ENCODE measurements at places on chromosomes 4 and X. TPM values are rescaled to one million over a fixed set of nuclear protein-coding genes. Genes with fewer than 3 reads are reported as not detected.

GRCh38 chr4:129561886-129562671 lies 466.1 kb downstream of the C4orf33 start:
- no peak for DNase-seq

DNA sequence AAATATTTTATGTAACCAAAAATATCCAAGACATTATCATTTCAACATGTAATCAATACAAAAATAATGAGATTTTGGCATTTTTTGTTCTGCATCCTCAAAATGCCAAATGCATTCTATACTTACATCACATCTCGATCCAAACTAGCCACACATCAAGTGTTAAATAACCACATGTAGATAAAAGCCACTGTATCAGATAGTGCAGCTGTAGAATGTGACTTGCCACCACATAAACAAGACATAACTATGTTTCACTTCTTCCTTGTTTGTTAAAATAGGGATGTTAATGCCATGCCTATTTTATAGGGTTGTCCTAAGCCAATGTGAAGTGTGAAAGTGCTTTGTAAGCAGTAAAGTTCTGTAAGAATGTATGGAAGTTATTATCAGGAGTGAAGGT lies 20.9 kb downstream of the INTS6L start:
- no peak for DNase-seq

DNA sequence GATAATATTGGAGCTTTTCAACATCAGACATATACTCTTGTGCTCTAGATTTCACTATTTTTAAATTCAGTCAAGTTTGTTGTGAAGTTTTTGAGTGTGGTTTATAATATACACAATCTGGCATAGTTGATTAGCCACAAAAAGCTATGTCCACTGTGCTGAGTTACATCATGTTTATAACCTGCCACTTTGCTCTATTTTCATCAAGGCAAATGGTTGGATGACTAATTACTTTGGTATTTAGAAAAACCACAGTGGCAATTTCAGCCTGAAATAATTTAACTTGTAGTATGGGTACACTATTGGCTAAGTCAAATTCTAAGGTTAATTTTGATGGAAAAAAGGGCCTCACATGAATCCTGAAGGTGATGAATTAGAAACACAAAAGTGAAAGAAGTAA lies 262.6 kb downstream of the C4orf33 start:
- no peak for DNase-seq

- no peak for DNase-seq
These were observed 23.3 kb upstream of the EOLA2 start for GRCh38 chrX:149961572-149961971.

DNA sequence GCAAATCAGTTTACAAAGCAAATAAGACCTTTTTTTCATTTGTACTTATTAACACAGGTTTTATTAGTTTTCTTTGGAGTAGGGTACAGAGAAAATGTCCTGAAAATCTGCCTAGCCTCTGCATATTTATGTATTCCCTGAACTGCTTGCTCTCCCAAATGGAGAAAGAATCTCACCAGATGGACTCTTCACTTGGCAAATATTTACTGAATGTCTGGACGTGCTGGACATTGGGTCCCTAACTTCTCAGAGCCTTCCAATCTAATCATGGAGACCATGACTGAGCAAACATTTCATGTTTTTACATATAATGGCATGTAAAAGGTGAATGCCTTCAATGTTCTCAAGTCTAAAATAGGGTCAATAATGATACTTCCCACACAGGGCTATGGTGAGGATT lies 126.0 kb downstream of the CHRDL1 start:
- no peak for DNase-seq

- DNase-seq: no peak
These were observed 332.5 kb upstream of the TRAM1L1 start for GRCh38 chr4:117417856-117418255.

Gene PF4V1
- not detected for polyA plus RNA-seq

Gene TMPRSS11B
- polyA plus RNA-seq: 0.08 TPM
